ENCODE measurements at places on chromosomes 2 and 18.
A peak's percentile ranks its signal among the peaks of the same experiment; 100 is the strongest.

GRCh38 chr18:54233228-54233625 lies 8.8 kb upstream of the MBD2 start:
- no peak for DNase-seq

DNA sequence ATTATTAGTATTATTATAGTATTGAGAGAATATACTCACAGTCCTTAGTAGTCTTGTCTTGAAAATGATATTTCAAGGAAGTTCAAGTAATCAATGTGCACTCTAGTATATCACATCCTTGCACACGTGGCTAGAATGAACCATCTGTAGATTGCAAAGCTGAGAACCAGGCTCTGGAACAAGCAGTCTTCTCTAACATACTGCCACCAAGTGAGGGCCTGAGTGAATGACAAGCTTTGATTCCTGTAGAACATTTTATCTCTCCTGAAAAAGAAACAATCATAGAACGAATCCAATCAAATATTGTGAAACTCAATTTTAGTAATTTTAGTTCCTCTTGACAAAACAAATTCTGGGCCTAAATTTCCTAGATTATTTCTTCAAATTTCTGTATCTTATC lies 55.3 kb upstream of the SULT1C3 start:
- DNase-seq, result peak; percentile 15

GRCh38 chr2:44768438-44769236 lies 172.9 kb upstream of the SIX3 start:
- no peak for DNase-seq

DNA sequence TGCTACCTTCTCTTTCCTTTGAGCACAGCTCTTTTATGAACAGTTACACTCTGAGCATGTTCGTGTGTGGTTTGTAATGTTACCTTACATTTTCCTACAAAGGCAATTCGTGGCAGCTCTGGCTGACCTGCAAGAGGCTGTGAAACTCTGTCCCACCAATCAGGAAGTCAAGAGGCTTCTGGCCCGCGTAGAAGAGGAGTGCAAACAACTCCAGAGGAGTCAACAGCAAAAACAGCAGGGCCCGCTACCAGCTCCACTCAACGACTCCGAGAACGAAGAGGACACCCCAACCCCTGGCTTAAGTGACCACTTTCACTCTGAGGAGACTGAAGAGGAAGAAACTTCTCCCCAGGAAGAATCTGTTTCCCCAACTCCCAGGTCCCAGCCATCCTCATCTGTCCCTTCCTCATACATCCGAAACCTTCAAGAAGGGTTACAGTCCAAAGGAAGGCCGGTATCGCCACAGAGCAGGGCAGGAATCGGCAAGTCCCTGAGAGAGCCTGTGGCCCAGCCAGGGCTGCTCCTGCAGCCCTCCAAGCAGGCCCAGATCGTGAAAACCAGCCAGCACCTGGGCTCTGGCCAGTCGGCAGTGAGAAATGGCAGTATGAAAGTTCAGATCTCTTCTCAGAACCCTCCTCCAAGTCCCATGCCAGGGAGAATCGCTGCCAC lies 56.9 kb downstream of the WDSUB1 start:
- no peak for DNase-seq

All from Daoy (cell line).